ENCODE measurements at places on chromosomes 2 and 18.

DNA sequence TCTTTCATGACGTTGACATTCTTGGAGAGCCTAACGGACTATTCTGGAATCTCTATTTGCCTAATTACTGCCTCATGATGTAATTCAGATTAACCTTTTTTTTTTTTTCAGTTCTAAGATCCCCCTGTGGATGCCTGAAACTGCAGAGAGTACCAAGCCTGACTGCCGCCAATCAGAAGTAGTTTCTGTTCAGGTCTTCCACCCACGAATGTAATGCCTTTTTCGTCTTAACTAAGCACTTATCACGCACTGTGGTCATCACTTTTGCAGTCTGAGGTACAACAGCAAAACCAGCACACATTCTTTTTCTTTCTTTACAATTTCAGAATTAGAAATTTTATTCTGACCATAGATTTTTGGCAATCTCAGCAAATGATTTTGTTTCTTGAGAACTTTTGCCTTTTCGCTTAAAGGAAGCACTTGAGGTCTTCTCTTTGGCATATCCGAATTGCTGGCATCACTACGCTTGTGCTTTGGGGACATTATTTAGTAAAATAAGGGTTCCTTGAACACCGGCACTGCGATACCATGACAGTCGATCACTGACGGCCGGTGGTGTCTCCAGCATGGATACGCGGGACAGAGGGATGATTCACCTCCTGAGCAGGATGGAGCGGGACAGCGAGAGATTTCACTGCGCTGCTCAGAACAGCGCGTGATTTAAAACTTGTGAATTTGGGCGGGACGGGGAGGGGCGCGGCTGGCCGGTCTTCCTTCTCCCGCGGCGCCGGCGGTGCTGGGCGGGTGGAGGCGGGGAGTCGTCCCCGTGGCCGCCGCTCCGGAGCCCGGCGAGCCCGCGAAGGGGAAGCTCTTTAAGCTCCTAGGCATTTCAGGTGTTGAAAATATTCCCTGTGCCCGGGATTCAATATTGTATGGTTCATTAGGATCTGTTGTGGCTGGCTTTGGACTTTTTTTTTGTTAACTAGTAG, 32.0 kb upstream of the GPR55 start:
- no peak for DNase-seq

DNA sequence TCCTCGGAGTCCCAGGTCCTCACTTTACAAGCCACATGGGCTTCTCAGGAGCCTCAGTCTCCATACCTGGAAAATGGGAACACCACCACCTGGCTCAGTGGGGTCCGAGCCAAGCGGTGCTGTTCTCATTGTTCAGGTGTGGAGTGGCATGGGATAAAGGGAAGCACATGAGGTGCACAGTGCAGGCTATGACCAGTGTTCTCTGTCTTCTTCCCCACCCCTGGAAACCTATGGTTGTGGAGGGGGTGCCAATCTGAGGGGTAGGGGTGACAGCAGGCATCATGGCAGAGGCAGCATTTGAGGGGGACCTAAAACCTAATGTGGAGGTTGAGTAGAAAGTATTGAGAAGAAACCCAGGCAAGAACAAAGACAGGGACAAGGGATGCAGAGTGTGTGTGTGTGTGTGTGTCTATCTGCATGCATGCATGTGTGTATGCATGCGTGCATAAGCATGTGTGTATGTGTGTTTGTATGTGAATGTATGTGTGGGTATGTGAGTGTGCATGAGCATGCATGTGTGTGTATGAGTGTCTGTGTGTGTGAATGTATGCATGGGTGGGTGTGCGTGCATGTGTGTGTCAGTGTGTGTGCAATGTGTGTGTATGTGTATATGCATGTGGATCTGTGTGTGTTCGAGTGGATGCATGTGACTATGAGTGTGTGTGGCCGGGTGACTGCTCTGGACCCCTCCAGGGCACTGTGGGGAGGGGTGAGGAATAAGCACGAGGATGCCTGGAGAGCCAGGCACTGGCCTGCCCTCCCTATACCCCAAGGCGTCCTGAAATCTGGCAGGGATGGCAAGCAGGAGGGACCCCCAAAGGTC, 4.0 kb downstream of the KIF1A start:
- DNase-seq: no peak

DNA sequence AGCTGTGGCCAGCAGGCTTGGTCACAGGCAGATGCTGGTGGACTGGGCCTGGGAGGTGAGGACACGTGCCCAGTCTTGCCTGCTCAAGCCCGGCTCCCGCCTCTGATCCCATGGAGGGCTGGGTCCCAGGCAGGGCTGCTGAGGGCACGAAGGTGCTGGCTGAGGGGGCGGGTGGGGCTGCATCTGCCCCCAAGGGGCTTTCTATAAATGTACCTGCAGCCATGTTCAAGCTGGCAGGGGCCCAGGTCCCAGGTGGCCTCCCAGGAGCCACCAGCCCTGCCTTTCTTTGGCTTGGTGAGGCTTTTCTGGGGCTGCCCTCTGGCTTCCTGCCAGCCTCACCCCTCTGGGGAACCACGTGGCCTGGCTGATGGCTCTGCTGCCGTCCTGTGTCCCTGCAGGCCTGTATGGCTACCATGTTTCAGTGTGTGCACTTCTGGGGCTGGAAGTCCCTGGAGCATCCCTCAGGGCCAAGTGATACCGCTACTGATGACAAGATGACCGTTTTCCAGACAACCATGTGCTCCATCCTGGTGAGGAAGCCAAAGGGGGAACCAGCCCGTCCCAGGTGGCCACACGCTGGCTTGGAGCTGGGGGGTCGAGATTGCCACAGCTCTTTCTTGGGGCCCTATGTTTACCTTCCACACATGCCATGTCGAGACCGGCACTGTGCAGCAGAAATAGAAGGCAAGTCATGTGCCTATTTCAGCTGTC, 23.2 kb downstream of the HJURP start:
- no peak for DNase-seq

- DNase-seq: no peak
Observed at GRCh38 chr2:193679847-193680246, 1485.1 kb upstream of the TMEFF2 start.

- no peak for DNase-seq
Observed at GRCh38 chr2:36357847-36358659, 2.5 kb downstream of the CRIM1 start.

- DNase-seq: no peak
Observed at GRCh38 chr2:142938240-142938639, 60.8 kb downstream of the KYNU start.

DNA sequence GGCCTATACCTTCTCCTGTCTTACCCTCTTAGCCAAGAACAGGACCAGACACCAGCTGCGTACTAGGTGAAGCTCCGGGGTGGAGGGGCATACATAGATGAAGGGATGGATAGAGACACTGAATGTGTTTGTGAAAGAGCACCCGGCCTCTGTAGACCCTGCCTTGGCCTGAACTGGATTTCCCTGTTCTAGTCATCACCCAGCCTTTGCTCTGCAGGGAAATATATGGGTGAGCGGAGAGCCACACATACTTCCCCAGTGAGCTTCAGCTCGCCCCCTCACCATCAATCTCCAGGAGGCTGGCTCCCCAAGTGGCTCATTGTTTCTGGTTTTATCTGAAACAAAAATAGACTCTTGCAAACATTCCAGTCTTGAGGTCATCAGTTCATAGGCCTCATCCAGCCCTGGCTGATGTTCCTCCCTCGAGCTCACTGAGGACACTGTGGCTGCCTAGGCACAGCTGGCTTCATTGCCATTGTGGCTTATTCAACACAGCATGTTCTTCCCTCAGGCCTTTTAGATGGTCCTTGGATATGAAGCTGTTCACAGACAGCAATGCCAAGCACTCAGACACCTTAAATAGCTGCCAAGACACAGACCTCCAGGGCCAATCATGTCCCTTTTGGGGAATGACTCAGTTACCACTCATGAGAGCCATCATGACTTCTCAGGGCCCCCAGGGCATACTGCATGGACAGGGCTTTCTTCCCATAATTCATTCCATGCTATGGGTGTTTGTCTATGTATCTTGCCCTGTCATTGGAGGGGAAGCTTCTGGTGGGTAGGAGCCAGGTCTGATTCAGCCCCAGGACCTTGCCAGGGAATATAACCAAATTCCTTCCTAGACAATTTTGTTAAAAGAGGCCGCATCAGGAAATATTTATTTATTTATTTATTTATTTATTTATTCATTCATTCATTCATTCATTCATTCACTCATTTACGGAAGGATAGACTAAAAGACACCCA, 82.4 kb downstream of the TTC32 start:
- DNase-seq: no peak

- DNase-seq: no peak
Observed at GRCh38 chr2:223973606-223974005, 16.3 kb downstream of the MRPL44 start.

- DNase-seq: no peak
Observed at GRCh38 chr2:124482551-124482950, 457.5 kb downstream of the CNTNAP5 start.

GRCh38 chr18:79507546-79508480, 112.1 kb downstream of the NFATC1 start:
- DNase-seq: no peak
